ENCODE measurements at places on chromosomes 11 and 22.

- H3K36me3 ChIP-seq = no peaks in the 10 kb centered on the region
- no peak overlapping the region for H3K4me3 ChIP-seq
- peaks cover 5% of the 10 kb centered on the region for H3K27me3 ChIP-seq
- no peak overlapping the region for H3K27ac ChIP-seq
- no peaks in the 10 kb centered on the region for H3K4me1 ChIP-seq
- DNase-seq = no peak
Observed at GRCh38 chr11:128573638-128574037, 13.7 kb downstream of the ETS1 start.

DNA sequence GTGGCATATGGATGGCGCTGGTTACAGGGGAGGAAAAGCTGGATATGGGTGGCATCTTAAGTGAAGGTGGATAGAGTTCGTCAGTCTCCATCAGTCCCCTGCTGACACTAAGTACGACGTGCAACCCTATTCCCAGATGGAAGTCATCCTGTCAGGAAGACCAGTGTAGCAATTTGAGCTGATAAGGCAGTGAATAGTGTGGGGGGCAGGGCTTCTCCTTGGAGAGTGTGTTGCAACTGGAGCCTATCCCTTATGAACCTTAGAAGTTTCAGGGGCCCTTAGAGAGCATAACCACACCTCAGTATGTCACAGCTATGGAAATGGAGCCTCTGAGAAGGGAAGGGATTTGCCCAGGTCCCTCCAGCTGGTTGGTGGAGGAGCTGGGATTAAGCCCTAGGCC is 36.1 kb upstream of the ANKK1 start:
- H3K27ac ChIP-seq = no peak overlapping the region
- H3K36me3 ChIP-seq = no peaks in the 10 kb centered on the region
- H3K27me3 ChIP-seq = no peaks in the 10 kb centered on the region
- no peak for DNase-seq
- H3K4me1 ChIP-seq = no peaks in the 10 kb centered on the region

- H3K27ac ChIP-seq = no peak overlapping the region
- no peak for DNase-seq
- H3K36me3 ChIP-seq = no peaks in the 10 kb centered on the region
- no peak overlapping the region for H3K4me3 ChIP-seq
- peaks cover 34% of the 10 kb centered on the region for H3K4me1 ChIP-seq
- peaks cover 40% of the 10 kb centered on the region for H3K27me3 ChIP-seq
Observed at GRCh38 chr11:76205252-76206076, 838 bp downstream of the WNT11 start.

DNA sequence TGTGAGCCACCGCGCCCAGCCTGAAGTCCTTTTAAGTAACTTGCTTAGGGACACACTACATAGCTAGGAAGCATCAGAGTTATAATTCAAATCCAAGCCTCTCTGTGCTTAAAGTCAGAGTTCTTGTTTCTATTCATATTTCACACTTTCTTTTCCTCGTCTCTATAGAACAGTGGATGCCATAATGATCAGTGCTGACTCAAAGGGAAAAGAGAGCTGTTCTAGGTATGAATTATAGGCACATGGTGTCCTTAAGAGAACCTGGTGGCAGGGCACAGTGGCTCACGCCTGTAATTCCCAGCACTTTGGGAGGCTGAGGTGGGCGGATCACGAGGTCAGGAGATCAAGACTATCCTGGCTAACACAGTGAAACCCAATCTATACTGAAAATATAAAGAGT is 400.2 kb upstream of the DDI1 start:
- H3K27me3 ChIP-seq = no peaks in the 10 kb centered on the region
- H3K4me3 ChIP-seq = no peak overlapping the region
- H3K4me1 ChIP-seq = peaks cover 9% of the 10 kb centered on the region
- H3K36me3 ChIP-seq = no peaks in the 10 kb centered on the region

DNA sequence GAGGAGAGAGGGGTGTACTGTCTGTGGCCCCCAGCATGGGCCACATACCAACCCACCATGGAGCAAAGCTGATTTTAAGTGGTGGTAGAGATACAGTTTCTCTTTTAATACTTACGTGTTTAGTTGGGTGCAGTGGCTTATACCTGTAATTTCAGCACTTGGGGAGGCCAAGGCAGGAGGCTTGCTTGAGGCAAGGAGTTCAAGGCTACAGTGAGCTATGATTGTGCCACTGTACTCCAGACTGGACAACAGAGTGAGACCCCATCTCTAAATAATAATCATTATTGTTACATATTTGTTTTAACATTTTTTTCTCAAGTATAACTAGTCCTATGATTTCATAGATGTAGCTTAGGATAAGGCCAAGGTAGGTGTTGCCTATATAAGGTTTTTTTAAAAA is 8.8 kb downstream of the GGA1 start:
- peaks cover 3% of the 10 kb centered on the region for H3K4me1 ChIP-seq
- H3K4me3 ChIP-seq = no peak overlapping the region
- H3K36me3 ChIP-seq = peaks cover 9% of the 10 kb centered on the region
- H3K27me3 ChIP-seq = no peaks in the 10 kb centered on the region
- no peak overlapping the region for H3K27ac ChIP-seq

- H3K4me3 ChIP-seq = no peak overlapping the region
- H3K27me3 ChIP-seq = no peaks in the 10 kb centered on the region
- H3K27ac ChIP-seq = peak overlapping the region; percentile 42
- peak; percentile 78 for DNase-seq
- H3K36me3 ChIP-seq = no peaks in the 10 kb centered on the region
Observed at GRCh38 chr11:26227301-26227746, 104.6 kb upstream of the ANO3 start.

GRCh38 chr11:48111891-48112290 is 104.7 kb upstream of the OR4B1 start:
- no peak overlapping the region for H3K4me3 ChIP-seq
- H3K4me1 ChIP-seq = peaks cover 19% of the 10 kb centered on the region
- no peaks in the 10 kb centered on the region for H3K27me3 ChIP-seq
- no peaks in the 10 kb centered on the region for H3K36me3 ChIP-seq
- no peak for DNase-seq

- H3K27me3 ChIP-seq = peaks cover 32% of the 10 kb centered on the region
- no peaks in the 10 kb centered on the region for H3K4me1 ChIP-seq
- no peaks in the 10 kb centered on the region for H3K36me3 ChIP-seq
- no peak overlapping the region for H3K4me3 ChIP-seq
- DNase-seq = no peak
Observed at GRCh38 chr11:19026862-19027261, 33.7 kb downstream of the MRGPRX2 start.

DNA sequence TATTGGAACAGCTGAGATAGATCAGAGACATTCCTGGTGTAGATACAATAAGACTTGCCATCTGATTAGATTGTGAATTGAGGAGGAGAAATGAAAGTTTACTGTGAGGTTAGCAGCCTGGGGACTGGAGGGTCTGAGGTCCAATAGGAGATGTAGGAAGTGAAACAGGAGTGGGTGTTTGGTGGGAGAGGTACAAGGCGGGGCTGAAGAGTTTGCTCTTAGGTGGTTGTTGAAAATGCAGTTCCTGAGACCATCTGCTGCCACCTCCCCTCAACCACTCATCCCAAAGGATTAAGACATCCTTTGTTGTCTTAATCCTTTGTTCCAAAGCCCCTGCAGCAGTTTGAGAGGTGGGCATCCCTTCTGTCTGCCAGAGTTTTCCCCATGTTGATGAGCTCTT is 14.8 kb downstream of the PIWIL4 start:
- no peaks in the 10 kb centered on the region for H3K27me3 ChIP-seq
- DNase-seq = no peak
- H3K4me3 ChIP-seq = no peak overlapping the region
- H3K4me1 ChIP-seq = no peaks in the 10 kb centered on the region
- no peak overlapping the region for H3K27ac ChIP-seq
- H3K36me3 ChIP-seq = no peaks in the 10 kb centered on the region

DNA sequence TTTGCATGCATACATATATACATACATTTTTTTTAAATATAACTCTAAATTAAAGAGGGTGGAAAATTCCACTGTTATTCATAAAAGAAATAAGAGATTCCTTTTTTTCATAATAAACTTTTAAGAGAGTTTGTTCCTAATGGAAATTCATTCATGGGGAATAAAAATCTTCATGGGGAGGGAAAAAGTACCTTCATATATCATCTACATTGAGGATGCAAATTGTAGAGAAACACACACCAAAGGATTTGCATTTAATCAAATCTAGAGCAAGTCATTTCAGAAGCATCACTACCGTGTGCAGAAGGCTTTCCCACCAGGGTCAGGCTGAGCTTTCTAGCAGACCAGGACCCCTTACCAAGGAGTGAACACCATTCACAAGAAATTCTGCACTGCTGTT is at the start of gene POU2AF2:
Gene POU2AF2, plus strand, starts transcription at position 301 of the 400 bp plus-strand sequence. CDS start 129 bp downstream, outside the sequence.
- no peak within 1 kb of the TSS for H3K4me3 ChIP-seq
- no peaks in the 10 kb centered on the region for H3K4me1 ChIP-seq
- DNase-seq = no peak
- no peaks in the 10 kb centered on the region for H3K36me3 ChIP-seq
- no peak within 1 kb of the TSS for H3K27ac ChIP-seq

GRCh38 chr11:45663486-45664375 is 1.7 kb downstream of the CHST1 start:
- no peak for DNase-seq
- no peaks in the 10 kb centered on the region for H3K36me3 ChIP-seq
- peak overlapping the region; percentile 23 for H3K27ac ChIP-seq
- peak overlapping the region; percentile 41 for H3K4me3 ChIP-seq

- H3K36me3 ChIP-seq = peaks cover under 1% of the 10 kb centered on the region
Observed at GRCh38 chr11:128964463-128964930, 21.8 kb upstream of the TP53AIP1 start.

DNA sequence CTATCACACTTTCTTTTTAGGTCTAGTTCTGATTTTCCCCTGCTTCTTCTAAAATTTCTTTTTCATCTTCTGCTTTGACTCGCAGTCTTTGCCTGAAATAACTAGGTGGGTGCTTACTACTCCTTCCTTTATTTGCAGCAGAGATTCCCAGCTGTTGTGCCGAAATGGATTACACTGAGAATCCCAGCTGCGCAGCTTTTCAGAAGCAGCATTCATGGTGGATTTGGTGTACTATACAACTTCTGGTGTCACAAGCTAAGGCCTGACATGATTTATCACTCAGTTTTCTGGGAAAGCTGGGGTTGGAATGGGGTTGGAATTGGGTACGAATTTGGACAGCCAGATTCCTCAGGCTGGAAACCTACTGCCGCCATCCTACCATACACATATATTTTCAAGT is 6.0 kb upstream of the XKR3 start:
- no peak for DNase-seq
- H3K36me3 ChIP-seq = no peaks in the 10 kb centered on the region
- H3K27me3 ChIP-seq = no peaks in the 10 kb centered on the region
- no peak overlapping the region for H3K4me3 ChIP-seq
- H3K27ac ChIP-seq = no peak overlapping the region
- no peaks in the 10 kb centered on the region for H3K4me1 ChIP-seq

DNA sequence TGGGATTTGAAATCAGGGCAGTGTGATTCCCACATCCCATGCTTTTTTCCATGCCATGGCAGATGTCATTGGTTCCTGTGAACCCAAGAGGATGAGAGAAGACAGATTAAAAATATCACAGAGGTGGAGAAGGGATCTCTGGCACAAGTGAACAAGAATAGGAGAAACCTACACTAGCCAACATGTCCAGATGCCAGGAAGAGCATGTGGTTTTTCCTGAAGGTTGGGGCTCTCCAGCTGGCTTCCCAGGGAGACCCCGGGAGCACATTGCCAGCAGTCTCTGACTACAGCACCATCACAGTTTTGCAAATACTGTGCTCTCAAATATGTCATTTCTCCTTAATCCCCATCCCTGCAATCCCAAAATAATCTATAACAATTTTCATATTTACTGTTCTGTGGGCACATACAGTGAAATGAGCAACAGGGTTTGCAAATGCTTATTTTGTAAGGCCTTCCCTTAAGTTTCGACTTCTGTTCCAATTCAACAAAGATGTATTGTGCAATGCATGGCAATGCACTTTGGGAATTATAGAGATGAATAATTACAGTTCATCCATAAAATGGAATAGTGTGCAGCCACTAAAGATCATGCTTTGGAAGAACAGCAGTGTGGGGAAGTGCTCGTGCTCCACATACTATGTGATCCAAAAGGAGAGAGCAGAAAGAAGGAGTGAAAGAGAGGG is 4.8 kb downstream of the ANKK1 start:
- no peaks in the 10 kb centered on the region for H3K36me3 ChIP-seq
- H3K4me1 ChIP-seq = no peaks in the 10 kb centered on the region
- H3K27me3 ChIP-seq = peaks cover 27% of the 10 kb centered on the region
- H3K27ac ChIP-seq = no peak overlapping the region

- no peak overlapping the region for H3K27ac ChIP-seq
- H3K36me3 ChIP-seq = no peaks in the 10 kb centered on the region
- no peaks in the 10 kb centered on the region for H3K27me3 ChIP-seq
- H3K4me1 ChIP-seq = peaks cover 1% of the 10 kb centered on the region
- no peak for DNase-seq
Observed at GRCh38 chr11:18981897-18982296, 42.7 kb upstream of the MRGPRX1 start.

DNA sequence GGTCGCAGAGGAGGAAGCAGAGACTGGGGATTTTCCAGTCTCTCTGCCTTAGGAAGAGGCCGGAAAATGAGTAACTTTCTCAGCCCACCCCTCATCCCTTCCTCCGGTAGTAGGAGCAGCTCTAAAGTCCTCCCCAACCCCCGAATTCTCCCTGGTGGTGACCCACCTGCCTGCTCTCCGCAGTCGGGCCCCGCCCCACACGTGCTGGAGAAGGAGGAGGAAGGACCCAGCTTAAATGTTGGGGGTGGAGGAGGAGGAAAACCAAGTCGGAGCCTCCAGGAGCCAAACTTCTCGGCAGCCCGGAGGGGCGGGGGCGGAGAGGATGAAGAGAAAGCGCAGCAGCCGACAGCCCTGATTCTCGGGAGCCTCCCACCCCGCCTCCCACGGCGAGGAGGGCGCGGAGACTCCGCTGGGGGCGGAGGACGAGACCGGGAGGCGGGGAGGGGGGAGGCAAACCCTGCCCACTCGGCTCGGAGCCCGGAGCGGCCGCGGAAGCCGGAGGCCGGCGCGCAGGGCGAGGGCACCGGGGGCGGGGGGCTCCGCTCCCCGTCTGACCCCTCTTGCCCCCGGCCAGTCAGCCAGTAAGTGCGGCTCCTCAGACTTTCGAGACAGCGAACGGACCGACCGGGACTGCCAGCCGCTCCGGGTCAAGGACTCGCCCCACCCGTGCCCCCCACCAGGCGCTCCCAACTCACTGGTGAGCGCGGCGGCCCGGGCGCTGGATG is at the start of gene TPBGL:
Gene TPBGL, plus strand, starts transcription at position 464 of the 725 bp plus-strand sequence. CDS start 276 bp downstream, outside the sequence.
- no peak for DNase-seq
- H3K36me3 ChIP-seq = no peaks in the 10 kb centered on the region
- no peak within 1 kb of the TSS for H3K27ac ChIP-seq
- H3K4me1 ChIP-seq = peaks cover 3% of the 10 kb centered on the region
- peaks cover 52% of the 10 kb centered on the region for H3K27me3 ChIP-seq
